ENCODE measurements at places on chromosomes 16 and 17. TPM values are rescaled to one million over a fixed set of nuclear protein-coding genes. Genes with fewer than 3 reads are reported as not detected.

Gene PRSS36
- total RNA-seq = 0.44 TPM

Gene SCGB1C2
- total RNA-seq = not detected

Gene USP43
- total RNA-seq = 0.22 TPM

Gene DNASE1L2
- total RNA-seq = 1.5 TPM

Gene EFCAB3
- total RNA-seq = not detected

Gene CDK12
- 86.9 TPM for total RNA-seq

Gene KPNA2
- 213 TPM for total RNA-seq

Gene LRRC45
- total RNA-seq = 26.8 TPM

GRCh38 chr17:70261170-70261569 is 91.8 kb downstream of the KCNJ2 start:
- H3K36me3 ChIP-seq = no peaks in the 10 kb centered on the region
- no peak overlapping the region for H3K27ac ChIP-seq
- no peaks in the 10 kb centered on the region for H3K4me1 ChIP-seq

- no peak overlapping the region for H3K4me3 ChIP-seq
- H3K27ac ChIP-seq = no peak overlapping the region
- no peaks in the 10 kb centered on the region for H3K4me1 ChIP-seq
- no peak for DNase-seq
These were observed 106.7 kb downstream of the TOX3 start for GRCh38 chr16:52440248-52440647.

DNA sequence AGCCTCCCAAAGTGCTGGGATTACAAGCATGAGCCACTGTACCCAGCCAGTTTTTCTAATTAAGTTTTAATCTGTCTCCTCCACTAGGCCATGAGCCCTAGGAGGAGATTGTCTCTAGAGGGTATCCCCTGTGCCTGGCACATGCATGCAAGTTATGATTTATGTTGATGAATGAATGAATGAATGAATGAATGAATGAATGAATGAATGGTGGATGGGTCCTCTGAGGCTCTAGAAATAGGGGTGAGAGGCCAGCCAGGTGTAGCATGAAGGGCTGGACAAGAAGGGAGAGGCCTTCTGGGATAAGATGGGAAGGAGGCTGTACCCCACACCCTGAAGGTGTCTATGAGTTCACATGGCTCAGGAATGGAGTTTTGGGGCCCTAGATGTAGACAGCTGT is 48.8 kb downstream of the EMP2 start:
- H3K27ac ChIP-seq = no peak overlapping the region
- no peak overlapping the region for H3K4me3 ChIP-seq

DNA sequence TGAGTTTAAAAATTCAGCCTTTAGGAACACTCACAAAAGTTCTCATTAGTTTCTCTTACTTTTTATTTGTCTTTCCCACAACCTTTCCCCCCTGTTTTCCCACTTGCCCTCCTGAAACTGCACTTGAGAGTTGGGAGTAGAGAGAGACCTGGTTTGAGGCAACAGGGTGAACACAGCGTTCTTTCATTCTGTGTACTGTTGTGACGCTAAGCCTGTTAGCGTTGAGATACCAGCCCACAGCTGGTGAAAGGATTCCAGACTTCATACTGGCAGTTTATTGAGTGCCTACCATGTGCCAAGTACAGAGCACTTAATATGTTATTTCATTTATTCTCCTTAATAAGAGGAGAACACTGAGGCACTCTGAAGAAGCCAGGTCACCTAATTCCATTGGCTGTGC is 10.3 kb downstream of the TNRC6C start:
- H3K27ac ChIP-seq = no peak overlapping the region
- H3K36me3 ChIP-seq = no peaks in the 10 kb centered on the region
- DNase-seq = no peak
- H3K4me3 ChIP-seq = no peak overlapping the region
- H3K27me3 ChIP-seq = no peaks in the 10 kb centered on the region

- no peak for DNase-seq
- no peaks in the 10 kb centered on the region for H3K36me3 ChIP-seq
- no peak overlapping the region for H3K4me3 ChIP-seq
- H3K27ac ChIP-seq = no peak overlapping the region
- no peaks in the 10 kb centered on the region for H3K4me1 ChIP-seq
These were observed 1331.5 kb downstream of the CDH8 start for GRCh38 chr16:60704726-60705125.

- peaks cover 13% of the 10 kb centered on the region for H3K36me3 ChIP-seq
- no peaks in the 10 kb centered on the region for H3K27me3 ChIP-seq
- no peak overlapping the region for H3K27ac ChIP-seq
- DNase-seq = no peak
- peaks cover 19% of the 10 kb centered on the region for H3K4me1 ChIP-seq
These were observed 49.0 kb upstream of the CHMP6 start for GRCh38 chr17:80942423-80943345.

DNA sequence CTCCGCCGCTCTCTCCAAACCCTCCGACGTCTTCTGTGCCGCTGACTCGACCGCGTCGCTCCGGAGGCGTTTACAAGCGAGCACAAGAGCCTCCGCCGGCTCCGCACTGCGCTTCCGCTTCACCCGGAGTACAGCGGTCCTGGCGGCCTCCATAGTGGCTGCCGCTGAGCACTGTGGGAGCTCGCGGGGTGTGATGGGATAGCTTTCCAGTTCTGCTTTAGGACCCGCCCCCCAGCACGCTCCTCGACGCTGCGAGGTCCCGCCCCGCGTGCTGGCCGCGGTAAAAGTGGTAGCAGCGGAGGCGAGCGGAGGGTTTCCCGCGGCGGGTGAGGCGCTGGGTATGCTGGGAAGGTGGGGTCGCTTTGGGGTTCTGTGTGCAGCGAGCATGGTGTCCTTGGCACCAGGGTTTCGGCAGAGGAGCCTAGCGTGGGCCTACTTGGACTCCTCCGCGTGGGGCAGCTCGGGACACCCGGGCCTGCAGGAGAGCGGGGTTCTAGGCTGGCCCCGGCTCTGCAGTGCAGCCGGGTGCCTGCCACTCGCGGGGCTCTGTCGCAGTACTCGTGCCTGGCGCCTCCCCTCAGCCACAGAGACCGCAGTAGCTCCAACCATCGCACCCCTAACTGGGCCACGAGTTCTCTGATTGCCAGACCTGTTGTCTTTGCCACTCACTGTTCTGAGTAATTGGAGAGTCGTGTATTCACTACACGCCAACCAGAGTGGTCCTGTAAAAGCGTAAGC is at the start of the genes PRMT7 and SLC7A6OS:
PRMT7 (plus strand) TSS at position 246 of the 738 bp plus-strand sequence. CDS start 4,961 bp downstream, outside the sequence.
SLC7A6OS (minus strand) TSS at position 173 of the 738 bp plus-strand sequence; CDS start at position 153, 20 bp downstream.
- peaks cover 43% of the 10 kb centered on the region for H3K4me1 ChIP-seq
- peak within 1 kb of the TSS; percentile 95 for H3K4me3 ChIP-seq
- peaks cover 14% of the 10 kb centered on the region for H3K36me3 ChIP-seq

- no peaks in the 10 kb centered on the region for H3K36me3 ChIP-seq
- peaks cover 21% of the 10 kb centered on the region for H3K4me1 ChIP-seq
- H3K27me3 ChIP-seq = no peaks in the 10 kb centered on the region
- H3K27ac ChIP-seq = peak overlapping the region; percentile 39
- H3K4me3 ChIP-seq = peak overlapping the region; percentile 29
These were observed 26.9 kb downstream of the SOCS3 start for GRCh38 chr17:78332991-78333390.

DNA sequence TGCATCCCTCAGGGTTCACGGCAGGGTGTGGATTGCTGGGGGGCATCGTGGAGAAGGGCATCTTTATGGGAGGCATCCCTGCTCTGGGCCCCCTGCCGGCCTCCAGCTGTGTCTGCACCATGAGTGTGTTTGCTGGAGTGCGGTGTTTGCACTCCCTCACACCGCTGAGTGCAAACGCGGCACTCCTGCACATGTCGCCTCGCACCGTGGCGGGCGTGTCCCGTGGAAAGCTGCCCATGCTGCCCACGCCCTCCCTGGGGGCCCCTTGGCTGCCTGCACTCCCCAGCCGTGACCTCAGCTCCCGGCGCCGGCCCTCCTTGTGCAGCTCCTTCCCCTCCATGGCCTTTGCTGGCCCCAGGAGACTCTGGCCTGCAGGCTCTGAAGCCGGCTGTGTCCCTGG is 74.6 kb upstream of the ZNF750 start:
- H3K4me1 ChIP-seq = peaks cover 3% of the 10 kb centered on the region
- H3K36me3 ChIP-seq = no peaks in the 10 kb centered on the region
- no peaks in the 10 kb centered on the region for H3K27me3 ChIP-seq
- H3K27ac ChIP-seq = no peak overlapping the region
- no peak for DNase-seq

DNA sequence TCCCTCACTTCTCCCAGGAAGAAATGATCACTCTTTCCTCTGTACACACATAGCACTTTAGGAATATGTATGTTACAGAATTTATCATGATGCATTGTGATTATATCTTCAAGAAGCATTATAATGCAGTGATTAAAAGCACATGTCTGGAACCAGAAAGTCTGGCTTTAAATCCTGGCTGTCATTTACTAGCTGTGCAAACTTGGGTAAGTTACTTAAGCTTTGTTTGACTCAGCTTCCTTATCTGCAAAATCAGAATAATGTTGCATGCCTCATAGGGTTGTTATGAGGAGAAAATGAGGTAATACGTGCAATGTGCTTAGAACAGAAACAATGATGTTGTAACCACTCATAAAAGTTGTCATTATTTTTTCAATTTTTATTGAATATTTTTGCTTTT is 156.3 kb upstream of the ZKSCAN2 start:
- no peaks in the 10 kb centered on the region for H3K36me3 ChIP-seq
- no peaks in the 10 kb centered on the region for H3K27me3 ChIP-seq
- no peak overlapping the region for H3K4me3 ChIP-seq
- H3K27ac ChIP-seq = no peak overlapping the region
- no peak for DNase-seq

DNA sequence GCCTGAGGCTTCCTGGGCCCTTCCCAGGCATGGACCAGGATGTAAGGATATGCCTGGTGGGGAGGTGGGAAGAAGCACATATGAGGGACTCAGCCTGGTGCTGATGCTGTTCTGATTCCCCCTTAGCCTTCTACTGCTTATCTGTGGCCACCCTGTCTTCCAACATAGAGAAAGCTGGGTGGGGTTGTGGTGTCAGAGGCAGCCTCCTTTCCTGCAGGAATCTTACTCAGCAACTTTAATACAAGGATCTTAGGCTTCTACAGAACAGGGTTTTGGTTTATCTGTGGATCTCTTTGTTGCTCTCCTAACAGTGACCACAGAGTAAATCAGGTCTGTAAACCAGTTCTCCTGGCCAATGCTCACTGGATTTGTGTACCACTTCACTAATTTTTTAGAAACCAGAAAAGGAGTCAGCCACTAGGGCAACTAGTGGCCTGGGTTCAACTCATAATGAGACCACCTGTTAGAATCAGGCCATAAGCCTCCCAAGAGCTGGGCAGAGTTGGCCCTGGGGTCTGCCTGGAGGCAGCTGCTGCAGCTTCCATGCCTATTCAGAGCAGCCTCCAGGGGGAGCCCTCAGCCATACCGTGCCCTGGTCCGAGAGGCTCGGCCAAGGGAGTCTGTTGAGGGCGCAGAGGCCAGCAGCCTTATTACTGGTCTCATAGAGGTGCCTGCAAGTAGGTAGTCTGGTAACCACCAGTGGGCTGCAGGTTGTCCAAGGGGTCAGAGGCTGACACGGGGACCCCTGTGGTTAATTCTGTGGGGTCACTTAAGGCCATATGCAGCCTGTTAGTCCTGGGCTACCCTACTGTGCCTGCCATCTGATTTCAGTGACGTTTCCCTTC is 7.1 kb downstream of the HAS3 start:
- DNase-seq = peak; percentile 16
- H3K4me3 ChIP-seq = no peak overlapping the region
- H3K27me3 ChIP-seq = no peaks in the 10 kb centered on the region
- peaks cover 19% of the 10 kb centered on the region for H3K36me3 ChIP-seq
- no peaks in the 10 kb centered on the region for H3K4me1 ChIP-seq

DNA sequence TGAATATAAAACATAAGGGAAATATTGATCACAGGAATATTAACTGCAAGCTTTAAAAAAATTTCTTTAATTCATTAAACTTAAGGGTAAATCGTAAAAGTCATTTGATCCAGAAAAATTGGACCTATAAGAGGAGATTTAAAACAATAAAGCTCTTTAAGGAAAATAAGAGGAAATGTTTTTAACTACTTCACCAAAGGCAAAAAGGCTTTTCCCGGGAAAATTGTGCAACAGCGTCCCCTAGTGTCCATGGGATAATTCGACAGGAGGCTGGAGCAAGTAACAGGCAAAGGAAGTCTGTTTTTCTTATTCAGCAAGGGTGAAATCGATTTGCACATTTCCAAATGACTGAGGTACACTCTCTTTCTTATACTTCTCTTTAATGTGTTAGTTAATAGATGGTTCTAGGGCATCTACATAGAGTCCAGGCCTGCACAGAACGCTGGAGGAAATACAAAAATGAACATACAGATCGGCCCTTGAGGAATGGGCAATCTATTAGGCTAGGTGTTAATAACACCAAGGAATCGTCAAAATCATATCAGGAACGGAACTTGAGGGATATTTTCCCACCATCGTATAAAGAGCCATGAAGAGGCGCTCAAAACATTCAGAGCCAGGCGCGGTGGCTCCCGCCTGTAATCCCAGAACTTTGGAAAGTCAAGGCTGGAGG is 61.4 kb downstream of the ZNF18 start:
- DNase-seq = no peak
- no peaks in the 10 kb centered on the region for H3K4me1 ChIP-seq
- H3K27me3 ChIP-seq = no peaks in the 10 kb centered on the region
- no peak overlapping the region for H3K4me3 ChIP-seq
- H3K27ac ChIP-seq = no peak overlapping the region

GRCh38 chr16:22912654-22913053 is 98.7 kb downstream of the HS3ST2 start:
- no peaks in the 10 kb centered on the region for H3K27me3 ChIP-seq
- H3K4me1 ChIP-seq = no peaks in the 10 kb centered on the region
- H3K4me3 ChIP-seq = no peak overlapping the region
- no peak for DNase-seq

GRCh38 chr17:17375841-17376240 is 72.7 kb downstream of the NT5M start:
- H3K4me1 ChIP-seq = no peaks in the 10 kb centered on the region
- H3K36me3 ChIP-seq = no peaks in the 10 kb centered on the region
- H3K4me3 ChIP-seq = no peak overlapping the region
- no peak for DNase-seq
- no peak overlapping the region for H3K27ac ChIP-seq

DNA sequence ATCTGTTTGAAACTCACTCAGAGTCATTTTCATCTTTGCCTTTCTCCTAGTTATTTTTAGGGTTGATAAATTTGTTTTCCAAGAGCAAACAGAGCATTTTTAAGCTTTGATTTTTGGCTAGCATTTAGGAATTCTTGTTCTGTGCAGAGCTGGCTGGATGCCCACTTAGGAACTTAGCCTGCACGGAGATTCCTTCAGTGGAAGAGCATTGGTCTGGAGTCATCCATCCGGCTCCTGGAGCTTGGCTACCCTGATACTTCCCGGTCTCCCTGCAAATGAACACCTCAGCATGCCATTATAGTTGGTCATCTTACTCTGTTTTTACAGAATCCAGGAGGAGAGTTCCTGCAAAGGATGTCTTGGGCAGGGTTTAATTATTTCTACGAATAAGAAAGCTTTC is 57.1 kb downstream of the SPECC1 start:
- no peaks in the 10 kb centered on the region for H3K36me3 ChIP-seq
- H3K27me3 ChIP-seq = no peaks in the 10 kb centered on the region
- H3K4me1 ChIP-seq = no peaks in the 10 kb centered on the region
- no peak overlapping the region for H3K27ac ChIP-seq
- H3K4me3 ChIP-seq = no peak overlapping the region

- H3K4me1 ChIP-seq = peaks cover 68% of the 10 kb centered on the region
- no peak overlapping the region for H3K27ac ChIP-seq
- H3K27me3 ChIP-seq = no peaks in the 10 kb centered on the region
- H3K4me3 ChIP-seq = no peak overlapping the region
- DNase-seq = no peak
These were observed 72.5 kb downstream of the MPRIP start for GRCh38 chr17:17114592-17115225.

Measured in CD8-positive, alpha-beta memory T cell (primary cell).